Umbilical cord (tissue), 2 donors: ENCODE measurements at places on chromosomes 3 and 15. TPM values are rescaled to one million over a fixed set of nuclear protein-coding genes. Genes with fewer than 3 reads are reported as not detected.
A peak's percentile ranks its signal among the peaks of the same experiment; 100 is the strongest.

The MTHFS gene
- 15.4 TPM for total RNA-seq

DNA sequence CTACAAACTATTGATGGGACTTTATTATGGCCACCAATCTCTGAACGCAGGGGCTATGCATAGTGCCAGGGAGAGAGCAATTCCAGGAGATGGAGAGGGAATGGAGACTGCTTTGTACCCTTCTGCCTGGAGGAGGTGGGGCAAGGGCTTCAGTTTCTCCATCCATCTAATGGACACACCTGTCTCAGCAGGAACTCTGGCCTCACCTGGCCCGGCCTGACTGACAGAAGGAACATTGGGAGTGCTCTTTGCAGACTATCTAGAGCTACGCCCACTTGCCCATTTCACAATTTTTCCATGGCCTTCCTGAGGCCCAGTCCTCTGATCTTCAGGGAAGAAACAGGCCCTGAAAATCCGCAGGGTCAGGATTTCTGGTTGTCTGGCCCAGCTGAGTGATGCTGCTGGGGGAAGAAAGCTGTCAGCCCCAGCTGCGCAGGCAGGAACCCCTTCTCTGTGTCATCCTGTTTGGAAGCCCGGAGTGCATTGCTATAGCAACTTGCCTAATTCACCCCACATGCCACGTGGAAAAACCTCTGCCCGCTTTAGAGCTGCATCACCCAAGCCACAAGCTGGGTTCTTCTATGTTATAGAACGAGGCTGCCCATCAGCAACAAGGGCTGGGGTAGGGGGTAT is 6.4 kb downstream of the ITGA11 start:
- DNase-seq: peak; percentile 50

DNA sequence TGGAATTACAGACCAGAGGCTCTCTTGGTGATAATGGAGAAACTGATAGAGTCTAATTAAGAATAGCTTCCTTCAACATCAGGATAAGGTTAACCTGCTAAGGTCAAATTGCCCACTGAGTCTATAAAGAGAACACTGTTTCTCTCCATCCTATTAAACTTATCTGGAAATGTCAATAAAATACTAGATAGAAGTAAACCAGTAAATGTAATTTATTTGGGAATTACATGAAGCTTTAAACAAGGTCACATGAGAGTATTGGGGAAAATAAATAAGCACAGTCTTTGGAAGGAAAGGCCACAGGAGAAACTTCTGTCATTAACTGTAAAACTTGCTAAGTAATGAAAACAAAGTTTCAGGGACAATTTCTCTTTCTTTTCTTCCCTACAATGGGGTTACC is 118.5 kb downstream of the DPH6 start:
- DNase-seq: no peak

DNA sequence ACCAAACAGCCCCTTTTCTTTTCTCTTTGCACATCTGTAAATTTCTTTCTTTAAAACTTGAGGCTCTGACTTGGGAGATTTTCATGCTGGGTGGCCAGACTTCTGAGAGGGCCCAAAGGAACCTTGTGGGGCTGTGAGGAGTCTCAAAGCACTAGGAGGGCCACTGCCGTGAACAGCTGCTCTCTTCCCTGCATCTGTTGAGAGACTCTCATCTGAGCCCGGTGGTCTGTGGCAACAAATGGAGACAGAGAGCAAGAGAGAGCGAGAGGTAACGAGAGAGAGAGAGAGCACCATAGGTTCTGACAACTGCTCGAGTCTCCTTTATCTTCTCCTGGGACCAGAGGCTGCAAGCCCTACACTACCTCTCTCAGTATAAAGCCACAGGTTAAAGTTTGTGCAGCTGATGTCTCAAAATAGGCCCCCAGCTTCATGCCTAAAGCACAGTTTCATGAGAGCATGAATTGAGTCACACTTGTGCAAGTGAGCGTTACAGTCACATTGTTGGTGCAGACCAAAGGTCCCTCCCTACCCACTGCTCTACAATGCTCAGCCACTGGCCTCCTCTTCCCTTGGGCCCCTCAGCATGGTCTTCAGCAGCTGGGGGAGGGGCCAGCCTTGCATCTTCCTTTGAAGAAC is 60.7 kb downstream of the ZNF621 start:
- no peak for DNase-seq

- DNase-seq: no peak
These were observed 86.1 kb downstream of the CGNL1 start for GRCh38 chr15:57462381-57462780.

GRCh38 chr15:69523010-69524001 is 70.7 kb downstream of the RPLP1 start:
- DNase-seq: peak; percentile 85

The CCDC54 gene
- total RNA-seq: 1.4 TPM

- no peak for DNase-seq
These were observed 52.7 kb downstream of the TRIM71 start for GRCh38 chr3:32870373-32871095.

GRCh38 chr15:42602501-42602900 is 27.1 kb downstream of the STARD9 start:
- no peak for DNase-seq

GRCh38 chr3:114496874-114497273 is 203.0 kb downstream of the TIGIT start:
- DNase-seq: no peak

- no peak for DNase-seq
These were observed 1.0 kb downstream of the SHOX2 start for GRCh38 chr3:158105119-158105709.

- DNase-seq: no peak
These were observed 79.8 kb upstream of the CSPG5 start for GRCh38 chr3:47658444-47658843.

DNA sequence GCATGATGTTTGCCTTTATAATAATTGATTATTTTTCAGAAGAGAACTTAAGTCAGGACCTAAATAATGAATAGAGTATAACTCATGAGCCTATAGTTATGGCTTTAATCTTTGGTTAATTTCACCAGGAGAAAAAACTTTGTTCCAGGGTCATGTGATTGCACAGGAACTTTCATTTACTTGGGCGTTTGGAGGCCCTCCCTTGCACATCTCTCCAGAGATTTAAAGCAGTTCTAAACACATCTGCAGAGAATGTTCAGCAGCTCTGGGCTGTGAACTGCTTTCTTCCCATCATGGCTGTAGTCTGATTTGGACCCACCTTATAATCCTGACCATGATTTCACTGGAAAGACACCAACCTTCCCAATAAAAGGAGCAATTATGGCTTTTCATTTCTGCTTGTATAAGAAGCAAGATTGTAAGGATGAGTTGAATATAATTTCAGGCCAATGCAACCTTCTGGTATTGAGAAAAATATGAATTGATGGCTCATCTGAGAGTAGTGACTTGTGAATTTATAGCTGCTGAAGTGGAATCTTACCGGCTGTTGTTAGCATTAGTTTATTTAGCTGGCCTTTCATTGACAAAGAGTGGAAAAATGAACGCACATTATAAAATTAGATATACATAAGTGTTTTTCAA is 80.9 kb upstream of the PRTG start:
- DNase-seq: peak; percentile 56

GRCh38 chr3:190092250-190092649 is 28.4 kb downstream of the P3H2 start:
- DNase-seq: peak; percentile 76

The HYAL2 gene
- 51.8 TPM for total RNA-seq

DNA sequence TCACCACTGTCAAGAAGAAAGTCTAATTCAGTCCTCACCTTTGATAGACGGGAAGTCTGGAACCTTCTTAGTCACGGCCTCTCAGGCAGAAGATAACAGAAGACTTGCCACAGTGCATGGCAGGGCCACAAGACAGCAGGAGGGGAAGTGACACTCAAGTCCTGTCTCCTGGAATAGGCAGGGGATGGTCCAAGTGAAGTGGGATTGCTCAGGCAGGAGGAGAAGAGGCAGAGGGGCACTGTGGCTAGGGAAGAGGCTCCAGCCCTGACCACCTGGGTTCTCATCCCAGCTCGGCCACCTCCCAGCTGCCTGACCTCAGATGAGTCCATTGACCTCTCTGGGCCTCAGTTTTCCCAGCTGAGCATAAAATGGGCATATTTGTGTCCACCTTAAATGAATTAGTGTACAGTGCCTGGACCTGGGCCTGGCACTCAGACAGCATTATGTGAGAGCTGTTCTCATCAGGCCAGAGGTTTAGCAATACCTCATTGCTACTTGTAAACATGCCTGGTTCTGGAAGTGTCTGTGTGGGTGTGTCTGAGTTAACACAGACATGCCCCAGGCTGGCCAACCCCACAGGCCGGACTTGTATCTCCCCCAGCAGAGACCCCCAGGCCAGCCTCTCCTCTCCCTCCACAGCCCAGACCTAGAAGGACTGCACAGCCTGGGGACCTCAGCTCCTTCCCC is 11.5 kb upstream of the PCSK6 start:
- peak; percentile 49 for DNase-seq

The CNTN4 gene
- total RNA-seq: 40.0 TPM

DNA sequence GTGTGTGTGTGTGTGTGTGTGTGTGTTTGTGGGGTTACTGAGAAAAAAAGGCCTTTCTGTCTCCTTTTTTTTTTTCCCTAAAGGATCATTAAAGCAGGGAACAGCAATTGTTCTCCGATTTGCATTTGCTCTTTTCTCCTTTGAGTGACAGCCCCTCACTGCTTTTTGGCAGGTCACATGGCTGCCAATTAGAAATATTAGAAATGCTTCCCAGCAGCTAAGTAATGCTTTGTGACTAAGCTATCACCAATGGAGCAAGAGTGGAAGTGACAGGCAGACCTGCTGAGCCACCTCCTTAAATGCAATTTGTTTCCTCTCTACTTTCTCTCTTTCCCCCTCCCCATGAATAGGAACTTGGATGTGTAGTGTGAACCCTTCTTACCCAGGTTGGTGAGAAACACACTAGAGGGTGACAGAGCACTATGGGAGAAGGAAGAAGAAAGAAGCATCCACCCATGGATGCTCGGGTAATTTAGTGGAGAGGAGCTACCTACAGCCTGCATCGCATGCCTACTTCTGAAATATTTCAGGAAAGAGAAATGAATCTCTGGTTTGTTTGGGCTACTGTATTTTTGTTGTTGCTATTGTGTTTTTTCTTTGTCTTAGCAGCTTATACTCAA is 165.2 kb upstream of the PDZRN3 start:
- DNase-seq: no peak

- DNase-seq: no peak
These were observed 384.4 kb upstream of the C2CD4B start for GRCh38 chr15:62549345-62549970.

DNA sequence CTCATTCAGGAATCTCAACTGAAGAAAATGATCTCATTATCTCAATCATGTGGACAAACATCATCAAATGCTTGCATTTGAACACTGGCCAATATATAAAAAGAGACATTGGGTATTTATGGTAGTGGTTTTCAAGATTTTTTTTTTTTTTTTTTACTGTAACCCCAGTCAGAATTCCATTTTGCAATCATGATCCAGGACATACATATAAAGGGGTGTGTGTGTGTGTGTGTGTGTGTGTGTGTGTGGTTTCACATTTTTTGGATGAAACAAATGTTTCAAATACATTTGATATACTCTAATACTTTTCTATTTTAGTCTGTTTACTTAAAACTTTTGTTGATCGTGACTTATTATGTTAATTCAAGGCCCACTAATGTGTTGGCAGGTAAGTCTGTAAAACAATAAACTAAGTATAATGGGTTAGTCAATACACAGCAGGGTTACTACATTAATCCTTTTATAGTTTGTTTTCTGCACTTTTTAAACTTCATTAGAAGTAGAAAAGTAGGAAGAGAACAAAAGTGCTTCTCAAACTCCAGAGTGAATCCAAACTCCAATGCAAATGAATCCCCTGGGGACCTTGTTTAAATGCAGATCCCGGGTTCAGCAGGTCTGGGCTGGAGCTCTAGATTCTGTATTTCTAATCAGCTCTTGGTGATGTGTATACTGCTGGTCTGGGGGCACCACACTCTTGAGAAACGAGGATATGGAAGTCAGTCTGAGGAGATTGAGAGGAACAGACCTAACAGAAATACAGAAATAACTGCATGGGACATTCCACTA is 17.6 kb downstream of the THRB start:
- no peak for DNase-seq

The FRMD4B gene
- 29.4 TPM for total RNA-seq

GRCh38 chr3:113231827-113232253 is 20.5 kb downstream of the BOC start:
- no peak for DNase-seq

The AQP9 gene
- 1.9 TPM for total RNA-seq
